ENCODE measurements at places on chromosomes 16 and 17.

- no peak for DNase-seq
These were observed 47.6 kb downstream of the NLRC5 start for GRCh38 chr16:57036945-57037344.

DNA sequence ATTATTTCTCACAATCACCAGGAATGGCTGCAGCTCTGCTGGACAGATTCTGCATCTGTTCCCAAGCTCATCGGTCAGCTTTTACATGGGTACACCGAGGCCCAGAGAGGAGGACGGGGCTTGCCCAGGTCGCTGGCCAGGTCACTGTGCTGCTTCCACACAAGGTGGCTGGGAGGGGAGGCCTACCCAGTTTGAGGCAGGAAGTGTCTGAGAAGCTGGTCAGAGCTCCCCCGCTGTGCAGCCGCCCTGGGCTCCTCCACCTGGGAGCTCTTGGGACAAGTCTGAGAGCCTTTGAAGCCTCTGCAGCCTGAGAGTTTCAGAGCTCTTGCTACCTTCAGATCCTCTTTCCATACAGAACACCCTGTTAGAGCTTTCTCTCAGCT lies 143.3 kb downstream of the CLEC16A start:
- DNase-seq = no peak

GRCh38 chr17:61431594-61432311 lies 20.5 kb upstream of the TBX4 start:
- DNase-seq = no peak

GRCh38 chr17:13016881-13017654 lies 759 bp downstream of the ELAC2 start:
- DNase-seq = no peak

GRCh38 chr16:21233045-21233520 lies 416 bp upstream of the ANKS4B start:
- DNase-seq = no peak

GRCh38 chr16:89315791-89316581 lies 98.5 kb downstream of the ZNF778 start:
- peak; percentile 56 for DNase-seq

- DNase-seq = no peak
These were observed 4.6 kb upstream of the KLHL36 start for GRCh38 chr16:84643674-84644073.

GRCh38 chr17:1769822-1770477 lies 8.1 kb downstream of the SERPINF1 start:
- no peak for DNase-seq

DNA sequence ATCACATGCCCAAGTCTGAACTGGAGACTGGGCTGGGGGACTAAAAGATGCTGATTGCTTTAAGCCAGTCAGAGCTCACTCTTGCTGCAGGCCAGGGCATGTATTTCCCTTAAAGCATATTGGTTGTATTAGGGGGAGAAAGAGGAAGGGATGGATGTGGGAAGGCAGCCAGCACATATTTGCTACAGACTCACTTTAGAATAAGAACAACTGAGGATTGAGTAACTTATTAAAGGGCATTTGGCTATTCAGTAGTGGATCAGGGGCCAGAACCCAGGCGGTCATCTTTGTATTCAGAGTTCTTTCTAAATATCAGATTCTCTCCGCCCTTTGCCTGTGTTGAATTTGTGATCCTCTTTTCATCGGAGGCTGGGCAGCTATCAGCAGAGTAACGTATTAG lies 231.7 kb downstream of the HAPSTR1 start:
- DNase-seq = no peak

- DNase-seq = no peak
These were observed 18.4 kb upstream of the CLEC18B start for GRCh38 chr16:74439685-74440084.

- no peak for DNase-seq
These were observed 63.5 kb downstream of the IL21R start for GRCh38 chr16:27465483-27465879.

- DNase-seq = no peak
These were observed 8.3 kb upstream of the NOS2 start for GRCh38 chr17:27808628-27809027.

DNA sequence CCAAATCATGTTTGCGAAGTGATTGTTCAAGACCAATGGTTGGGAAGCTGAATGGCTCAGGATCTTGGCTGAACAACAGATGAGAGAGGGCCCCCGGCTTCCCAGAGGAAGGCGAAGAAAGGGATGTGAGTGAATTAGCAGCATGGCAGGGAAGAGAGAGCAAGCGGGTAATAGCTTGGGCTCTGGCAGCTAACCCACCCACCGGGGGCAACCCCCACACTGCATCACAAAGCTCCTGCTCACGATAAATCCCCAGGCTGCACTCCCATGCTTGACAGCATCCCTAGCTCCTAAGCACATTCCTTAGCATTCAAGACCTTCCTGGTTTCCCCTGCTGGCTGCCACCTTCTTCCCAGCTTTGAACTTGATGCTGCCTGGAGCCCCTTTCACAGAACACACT lies 26.2 kb upstream of the EMP2 start:
- DNase-seq = no peak

DNA sequence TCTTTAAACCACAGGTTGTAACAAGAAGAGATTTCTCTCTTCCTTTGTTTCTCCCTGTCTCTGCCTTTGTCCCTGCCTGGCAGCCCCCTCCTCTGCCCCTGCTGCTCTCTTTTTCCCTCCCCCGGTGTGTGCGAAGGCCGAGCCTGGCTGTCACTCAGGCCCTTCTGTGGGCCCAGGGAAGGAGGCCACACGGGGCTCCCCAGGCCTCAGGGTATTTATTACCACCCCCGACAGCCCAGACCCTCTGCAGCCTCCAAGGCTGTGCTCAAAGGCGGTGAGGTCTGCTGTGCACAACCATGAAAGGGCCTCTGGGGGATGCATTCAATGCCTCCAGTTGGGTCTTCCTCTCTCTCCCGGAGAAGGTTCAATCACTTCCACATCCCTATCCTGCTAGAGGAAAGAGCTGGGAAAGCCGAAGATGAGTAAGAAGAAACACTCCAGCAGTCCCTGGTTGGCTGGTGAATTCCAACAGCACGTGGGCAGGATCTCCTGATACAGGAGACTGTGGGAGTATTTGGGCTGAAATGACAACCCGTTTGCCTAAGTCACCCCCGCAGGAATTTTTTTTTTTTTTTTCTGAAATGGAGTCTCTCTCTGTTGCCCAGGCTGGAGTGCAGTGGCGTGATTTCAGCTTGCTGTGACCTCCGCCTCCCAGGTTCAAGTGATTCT lies 34.2 kb downstream of the ZNF423 start:
- DNase-seq = no peak

- DNase-seq = no peak
These were observed 1.4 kb downstream of the GPS1 start for GRCh38 chr17:82053130-82053529.

- DNase-seq = no peak
These were observed 38.4 kb upstream of the VWA3A start for GRCh38 chr16:22053921-22054341.

DNA sequence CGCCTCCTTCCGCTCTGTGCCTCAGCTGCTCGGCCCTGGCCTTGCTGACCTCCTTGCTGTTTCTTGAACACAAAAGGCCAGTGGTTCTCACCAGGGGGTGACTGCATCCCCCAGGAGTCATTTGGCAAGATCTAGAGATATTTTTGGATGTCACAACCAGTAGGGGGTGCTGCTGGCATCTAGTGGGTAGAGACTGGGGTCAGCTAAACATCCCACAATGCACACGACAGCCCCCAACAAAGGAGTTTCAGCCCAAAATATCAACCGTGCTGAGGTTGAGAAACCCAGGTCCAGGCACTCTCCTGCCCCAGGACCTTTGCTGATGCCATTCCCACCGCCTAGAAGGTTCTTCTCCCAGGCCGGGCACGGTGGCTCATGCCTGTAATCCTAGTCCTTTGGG lies 39.7 kb downstream of the ABCC6 start:
- DNase-seq = no peak

GRCh38 chr17:79874329-79874981 lies 35.2 kb upstream of the CBX4 start:
- DNase-seq = no peak

GRCh38 chr17:77254951-77255825 lies 114.4 kb downstream of the SEC14L1 start:
- no peak for DNase-seq

- DNase-seq = no peak
These were observed 13.0 kb downstream of the NKD1 start for GRCh38 chr16:50560903-50561863.

DNA sequence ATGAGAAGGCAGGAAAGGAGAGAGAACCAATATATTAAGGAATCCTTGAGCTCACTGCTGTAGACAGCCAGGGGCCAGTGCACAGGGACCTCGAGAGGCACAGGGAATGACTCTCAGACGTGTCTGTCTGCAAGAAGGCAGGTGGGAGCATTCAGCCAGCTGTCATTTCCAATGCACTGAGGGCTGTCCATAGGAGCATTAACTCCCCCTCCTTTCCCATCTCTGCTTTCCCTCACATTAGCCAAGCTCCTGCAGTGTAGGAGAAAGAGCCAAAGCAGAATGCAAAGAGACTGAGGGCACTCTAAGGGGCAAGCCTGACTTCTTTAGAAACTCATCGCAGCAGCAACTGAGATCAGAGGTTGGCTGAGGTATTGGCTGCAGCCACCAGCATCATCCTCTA lies 218.3 kb downstream of the CDH13 start:
- no peak for DNase-seq

DNA sequence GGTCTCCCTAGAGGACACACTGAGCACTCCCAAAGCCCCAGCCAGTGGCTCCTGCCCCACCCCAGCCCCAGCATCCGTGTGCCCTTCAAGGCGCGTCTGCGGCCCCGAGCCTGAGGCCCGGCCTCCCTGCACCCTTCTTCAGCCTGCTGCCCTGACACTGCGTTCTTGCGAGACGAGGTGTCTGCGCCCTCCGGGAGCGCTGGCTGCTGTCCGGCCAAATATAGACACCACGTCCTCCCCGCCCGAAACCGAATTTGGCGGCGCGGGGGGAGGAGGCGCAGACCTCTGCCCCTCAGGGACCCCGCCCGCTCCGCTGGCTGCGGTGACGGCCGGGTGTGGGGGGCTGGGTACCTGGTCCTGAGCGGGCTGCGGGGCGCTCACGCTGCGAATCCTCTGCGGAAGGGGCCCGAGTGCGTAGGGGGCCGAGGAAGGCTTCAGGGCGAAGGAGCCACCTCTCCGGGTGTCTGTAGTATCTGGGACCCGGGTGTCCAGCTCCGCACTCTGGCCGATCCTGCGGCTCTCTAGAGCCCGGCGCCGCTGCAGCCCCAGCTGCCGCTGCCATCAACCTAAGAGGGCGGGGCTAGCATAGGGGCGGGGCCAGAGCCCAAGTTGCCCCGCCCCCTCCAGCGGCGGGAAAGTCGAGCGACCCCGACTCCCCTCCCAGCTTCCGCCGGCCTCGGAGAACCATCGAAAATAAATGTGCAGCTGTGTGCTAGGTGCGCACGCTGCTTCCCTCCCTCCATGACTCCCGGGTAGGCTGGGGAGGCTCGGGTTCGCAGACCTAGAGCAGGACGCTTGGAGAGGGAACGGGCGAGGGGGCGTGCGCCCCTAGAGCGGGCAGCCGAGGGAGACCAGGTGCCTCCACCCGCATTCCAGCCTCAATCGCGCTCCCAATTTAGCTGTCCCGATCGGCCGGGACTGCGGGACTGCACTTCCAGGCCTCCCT lies at the start of gene CORO6:
Gene CORO6, minus strand, starts transcription at position 576 of the 946 bp plus-strand sequence. CDS start 1,491 bp downstream, outside the sequence.
- peak; percentile 68 for DNase-seq

- peak; percentile 61 for DNase-seq
These were observed 209.7 kb downstream of the RBFOX3 start for GRCh38 chr17:79400989-79401703.

DNA sequence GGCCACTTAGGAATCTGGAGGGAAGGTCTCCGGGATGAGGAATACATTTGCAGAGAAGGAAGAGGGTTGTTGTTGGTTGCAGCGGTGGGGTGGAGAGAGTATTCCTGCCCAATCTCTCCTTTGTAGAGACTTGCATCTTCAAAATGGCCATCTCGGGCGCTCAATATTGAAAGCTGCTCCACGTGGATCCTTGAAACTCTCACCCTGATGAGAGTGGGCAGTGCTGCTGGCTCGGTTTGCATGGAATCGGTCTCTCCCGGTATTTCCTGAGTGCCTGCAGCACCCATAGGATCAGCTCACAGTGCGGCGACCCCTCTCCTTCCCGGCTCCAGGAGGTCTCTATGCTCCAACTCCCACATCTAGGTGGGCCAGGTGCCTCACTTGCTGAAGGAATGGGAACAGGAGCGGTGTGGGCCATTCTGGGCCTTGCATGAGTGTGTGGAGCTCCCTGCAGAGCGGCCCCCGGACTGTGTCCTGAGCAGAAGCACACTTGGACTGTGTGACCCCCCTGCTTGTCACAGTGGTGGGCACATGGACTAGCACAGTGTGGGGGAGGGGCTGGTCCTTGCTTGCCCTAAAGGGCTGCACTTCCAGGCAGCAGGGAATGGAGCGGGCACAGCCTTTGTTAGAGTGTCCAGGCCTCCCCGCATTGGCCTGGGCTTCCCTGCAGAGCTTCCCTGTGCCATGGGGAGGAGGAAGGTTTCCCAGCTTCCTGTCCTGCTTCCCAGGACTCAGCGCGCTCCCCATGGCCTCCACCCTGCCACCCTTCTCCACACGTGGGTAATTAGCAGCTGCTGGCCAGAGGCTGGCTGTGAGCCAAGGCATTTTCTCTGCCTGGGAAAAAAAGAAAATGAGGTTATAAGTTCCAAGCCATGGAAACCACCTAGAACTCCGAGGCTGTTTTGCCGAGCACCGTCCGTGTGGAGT lies 139.3 kb downstream of the IRF8 start:
- no peak for DNase-seq

DNA sequence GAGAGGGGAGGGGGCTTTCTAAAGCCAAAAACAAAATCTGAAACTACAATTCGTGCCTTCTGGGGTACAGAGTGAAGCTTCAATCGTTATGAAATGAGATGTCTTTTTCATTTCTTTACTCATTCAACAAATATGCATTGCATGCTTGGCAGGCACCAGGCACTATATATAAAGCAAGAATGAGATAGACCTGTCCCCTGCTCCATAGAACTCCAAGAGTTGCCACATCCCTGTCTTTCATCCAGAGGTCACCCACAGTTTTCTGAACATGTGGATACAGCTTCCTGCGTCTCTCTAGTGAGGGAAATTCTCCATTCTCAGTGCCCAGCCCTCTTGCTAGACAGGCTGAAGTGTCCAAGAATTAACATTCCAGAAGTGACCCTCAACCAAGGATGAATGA lies 343.2 kb upstream of the MAF start:
- no peak for DNase-seq

GRCh38 chr16:88442383-88442726 lies 10.7 kb upstream of the ZFPM1 start:
- no peak for DNase-seq
